AG04449 (cell line): ENCODE measurements at places on chromosomes 4 and X.

DNA sequence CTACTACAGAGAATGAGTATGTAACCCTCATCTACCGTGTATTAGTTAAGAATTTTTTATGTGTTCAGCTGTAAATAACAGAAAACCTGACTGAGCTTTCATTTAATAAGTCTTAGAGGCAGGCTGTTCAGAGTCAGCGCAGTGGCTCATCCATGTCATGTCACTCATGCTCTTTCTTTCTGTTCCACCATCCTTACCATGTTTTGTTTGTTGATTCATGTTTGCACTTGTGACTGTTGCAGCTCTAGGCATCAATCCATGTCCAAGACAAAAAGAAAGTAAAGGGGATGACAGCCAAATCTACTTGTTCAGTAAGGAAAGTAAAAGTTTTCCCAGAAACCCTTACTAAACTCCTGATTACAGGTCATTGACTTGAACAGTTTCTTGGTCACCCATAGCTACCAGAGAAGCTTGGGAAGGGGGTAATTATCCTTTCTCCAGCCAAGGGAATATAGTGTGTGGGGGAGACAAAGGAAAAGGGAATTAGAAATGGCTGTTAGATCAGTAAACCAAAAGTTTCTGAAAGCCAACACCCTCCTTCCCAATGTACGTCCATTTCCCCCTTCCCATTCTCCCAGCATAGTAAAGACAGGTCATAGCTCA lies 9.0 kb downstream of the ART3 start:
- no peak for DNase-seq

- no peak for DNase-seq
Observed at GRCh38 chr4:136742333-136742732, 790.0 kb downstream of the PCDH18 start.

DNA sequence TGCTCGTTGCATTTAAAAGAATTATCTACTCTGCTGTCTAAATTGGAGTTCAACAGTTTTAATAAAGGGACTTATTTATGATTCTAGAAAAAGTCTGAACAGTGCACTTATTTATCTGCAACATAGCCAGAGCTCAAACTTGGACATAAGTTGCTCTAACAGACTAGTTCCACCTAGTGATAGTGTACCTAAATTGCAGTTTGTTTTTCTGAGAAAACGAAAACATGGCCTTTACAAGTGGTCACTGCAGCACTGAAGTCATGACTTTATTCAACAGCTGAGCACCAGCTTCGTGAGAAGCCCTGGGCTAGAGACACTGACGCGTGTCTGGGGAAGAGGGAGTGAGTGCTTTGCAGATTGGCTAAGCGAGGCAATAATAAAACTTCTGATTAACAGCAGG lies 77.3 kb upstream of the IGSF1 start:
- DNase-seq, result no peak

DNA sequence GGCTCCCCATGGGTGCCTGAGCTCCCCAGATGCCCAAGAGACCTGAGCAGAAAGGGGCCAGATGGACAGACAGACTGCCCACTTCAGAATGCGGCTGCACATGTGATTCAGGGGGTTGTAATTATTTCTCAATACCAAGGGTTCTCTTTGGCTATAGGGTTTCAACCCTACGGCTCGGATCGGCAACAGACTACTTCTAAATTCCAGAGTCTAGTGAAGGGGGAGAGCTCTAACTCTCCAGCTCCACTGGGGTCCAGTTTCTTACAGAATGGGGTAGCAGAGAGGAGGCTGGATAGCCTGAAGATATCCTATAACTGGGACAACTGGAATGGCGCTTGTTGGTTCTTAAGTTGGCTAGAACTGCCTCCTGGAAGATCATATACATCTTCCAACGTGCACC lies 136.3 kb downstream of the MGST2 start:
- no peak for DNase-seq

DNA sequence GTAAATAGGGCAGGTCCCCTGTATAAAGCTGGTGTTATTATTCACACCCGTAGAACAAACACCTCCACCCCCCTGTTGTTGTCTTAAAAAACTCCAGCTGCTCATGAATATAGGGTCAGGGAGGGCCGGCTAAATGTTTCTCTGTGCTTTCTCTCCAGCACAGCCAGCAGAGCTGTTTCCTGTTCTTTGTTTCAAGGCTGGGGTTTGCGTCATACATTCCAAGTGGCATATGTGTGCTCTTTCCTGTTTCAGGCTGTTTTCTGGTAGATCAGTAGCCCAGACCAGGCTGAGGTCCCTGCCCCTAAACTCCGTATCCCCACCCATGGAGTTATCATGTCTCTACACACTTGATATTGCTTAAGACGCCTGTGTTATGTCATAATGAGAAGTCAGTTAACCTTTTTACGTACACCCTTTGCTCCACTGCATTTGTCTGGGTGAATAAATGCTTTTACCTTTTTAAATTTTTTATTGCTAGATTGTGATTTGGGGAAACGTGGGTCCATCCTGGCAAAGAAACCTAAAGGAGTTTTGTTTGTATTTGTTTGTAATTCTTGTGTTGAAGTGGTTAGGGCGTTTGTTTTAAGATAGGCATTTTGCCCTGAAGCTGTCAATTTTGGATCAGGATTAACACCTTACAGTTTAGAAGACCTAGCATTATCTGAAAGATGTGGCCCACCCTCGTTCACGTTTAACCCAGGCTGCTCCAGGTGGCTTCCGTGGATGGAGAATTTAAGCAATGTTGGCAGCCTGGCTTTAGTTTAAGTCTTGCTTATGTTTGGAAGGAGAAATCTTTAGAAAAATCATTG lies 3.3 kb downstream of the KLF3 start:
- peak; percentile 89 for DNase-seq

- DNase-seq, result no peak
Observed at GRCh38 chr4:97720869-97721432, 422.3 kb downstream of the STPG2 start.

GRCh38 chrX:18017411-18017810 lies 156.3 kb upstream of the RAI2 start:
- no peak for DNase-seq

GRCh38 chrX:37455381-37455780 lies 106.2 kb downstream of the PRRG1 start:
- DNase-seq, result no peak

DNA sequence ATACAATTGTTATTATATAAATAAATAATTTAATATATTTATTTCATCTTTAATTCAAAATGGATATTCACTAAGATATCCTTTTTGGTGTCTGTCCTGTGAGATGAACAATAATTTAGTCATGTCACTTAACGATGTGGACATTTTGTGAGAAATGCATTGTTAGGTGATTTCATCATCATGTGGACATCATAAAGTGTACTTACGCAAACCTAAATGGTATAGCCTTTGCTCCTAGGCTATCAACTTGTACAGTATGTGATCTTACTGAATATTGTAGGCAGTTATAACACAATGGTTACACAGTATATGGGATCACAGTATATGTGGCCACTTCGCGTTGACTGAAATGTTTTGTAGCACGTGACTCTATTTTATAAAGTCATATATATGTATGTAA lies 20.2 kb upstream of the CHRNA9 start:
- DNase-seq, result no peak

DNA sequence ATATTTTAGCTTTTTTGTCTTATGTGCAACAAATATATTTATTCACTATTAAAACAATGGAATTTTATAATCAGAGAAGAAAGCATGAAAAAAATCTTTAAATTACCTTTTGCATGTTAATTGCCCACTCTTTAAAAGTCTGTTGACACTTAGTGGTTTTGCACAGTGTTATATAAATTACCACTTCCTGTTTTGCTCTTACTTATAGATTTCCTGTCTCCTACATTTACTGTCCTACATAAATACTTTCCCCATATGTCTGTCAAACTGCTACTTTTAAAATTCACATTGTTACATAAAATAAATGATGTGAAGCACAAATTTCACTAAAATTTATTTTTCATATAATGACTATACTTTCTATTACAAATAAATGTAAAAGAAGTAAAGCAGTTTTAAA lies 161.1 kb upstream of the NDST4 start:
- no peak for DNase-seq

GRCh38 chr4:23022032-23022431 lies 329.3 kb downstream of the GBA3 start:
- DNase-seq, result peak; percentile 98

DNA sequence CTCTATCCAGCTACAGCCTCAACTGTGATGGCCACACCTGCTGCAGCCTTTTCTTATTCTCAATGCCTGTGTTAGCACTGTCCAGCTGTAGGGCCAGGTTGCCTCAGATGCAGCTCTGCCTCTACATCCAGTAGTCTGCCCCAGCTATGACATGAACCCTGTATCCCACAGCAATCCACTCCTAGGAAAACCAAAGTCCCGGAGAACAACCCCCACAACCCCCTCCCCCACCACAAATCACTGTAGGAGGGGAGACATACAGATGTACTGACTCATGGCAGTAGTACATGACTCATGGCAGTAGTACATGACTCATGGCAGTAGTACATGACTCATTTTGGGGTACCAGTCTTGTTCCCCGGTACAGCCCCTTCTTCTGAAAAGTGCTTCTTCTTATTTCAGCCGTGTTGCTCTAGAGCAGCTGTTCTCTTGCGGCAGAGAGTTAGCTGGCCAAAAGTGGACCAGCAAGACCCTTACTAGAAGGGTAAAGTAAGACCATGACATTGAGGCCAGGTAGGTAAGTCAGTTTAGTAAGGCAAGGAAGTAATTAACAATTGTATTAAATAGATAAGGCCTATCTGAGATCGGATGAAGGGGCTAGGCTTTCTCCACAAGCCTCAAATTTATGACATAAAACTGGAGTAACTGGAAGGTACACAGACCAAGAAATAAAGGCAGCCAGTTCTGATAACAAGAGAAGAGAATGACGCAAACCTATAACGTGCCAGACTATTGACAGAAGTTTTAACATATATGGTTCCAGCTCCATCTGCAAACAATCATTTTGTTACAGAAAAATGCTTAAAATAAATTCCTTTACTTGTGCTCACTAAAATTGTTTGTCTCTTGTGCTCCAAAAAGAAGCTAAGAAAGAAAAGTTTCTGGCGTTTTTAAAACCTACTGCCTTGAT lies 221.4 kb downstream of the TACR3 start:
- no peak for DNase-seq

GRCh38 chrX:71556036-71556435 lies 22.2 kb upstream of the GCNA start:
- DNase-seq, result no peak

DNA sequence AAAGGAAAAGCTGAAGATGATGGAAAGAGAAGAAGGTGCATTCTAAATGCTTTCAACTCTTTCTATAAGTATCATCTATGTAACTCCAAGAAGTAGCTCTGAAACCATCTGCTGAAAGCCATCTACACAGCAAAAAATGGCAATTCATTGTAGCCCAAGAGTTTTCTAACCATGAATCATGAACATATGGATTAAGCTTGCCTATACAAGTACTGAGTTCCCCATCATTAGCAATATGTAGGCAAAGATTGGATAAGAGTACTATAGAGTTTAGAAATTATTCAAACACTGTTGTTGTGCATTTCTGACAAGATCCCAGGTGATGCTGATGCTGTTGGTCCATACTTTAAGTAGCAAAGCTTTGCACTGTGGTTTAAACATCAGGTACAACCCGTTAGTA lies 11.2 kb downstream of the DAPP1 start:
- DNase-seq, result no peak

DNA sequence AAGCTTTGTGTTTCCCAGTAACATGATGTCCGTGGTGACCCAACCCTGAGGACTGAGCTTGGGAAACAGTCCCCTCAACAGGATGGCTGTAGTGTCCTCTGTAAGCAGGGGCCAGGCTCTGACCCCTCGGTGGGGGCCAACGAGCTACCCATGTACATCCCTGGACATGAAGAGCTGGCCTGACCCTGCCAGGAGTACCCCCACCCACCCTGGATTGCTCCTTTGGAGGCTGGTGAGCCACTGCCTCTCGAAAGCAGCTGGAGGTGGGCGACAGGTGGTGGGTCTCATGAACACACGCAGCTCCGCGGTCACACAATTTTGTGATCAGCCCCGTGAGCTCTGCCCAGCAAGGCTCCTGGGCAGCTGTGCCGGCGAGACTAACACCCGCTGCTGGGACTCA lies 33.5 kb downstream of the NSG1 start:
- no peak for DNase-seq

- no peak for DNase-seq
Observed at GRCh38 chr4:67714248-67714583, 13.3 kb upstream of the UBA6 start.

DNA sequence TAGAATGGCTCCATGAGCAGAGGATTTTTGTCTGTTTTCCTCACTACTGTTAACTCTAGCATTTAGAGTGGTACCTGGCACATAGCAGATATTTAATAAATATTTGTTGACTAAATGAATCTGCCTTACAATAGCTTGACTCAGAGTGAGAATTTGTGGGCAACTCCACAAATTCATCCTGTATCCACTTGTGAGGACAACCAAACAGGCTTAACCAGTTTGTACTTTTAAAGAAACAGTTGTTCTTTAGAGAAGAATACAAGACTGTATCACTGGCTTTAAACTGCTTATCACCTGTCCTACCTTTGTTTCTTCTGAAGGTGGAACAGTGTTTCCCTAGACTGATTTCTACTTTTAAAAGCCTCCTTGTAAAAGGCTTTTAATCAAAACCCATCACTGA lies 141.3 kb upstream of the SH3RF1 start:
- no peak for DNase-seq

DNA sequence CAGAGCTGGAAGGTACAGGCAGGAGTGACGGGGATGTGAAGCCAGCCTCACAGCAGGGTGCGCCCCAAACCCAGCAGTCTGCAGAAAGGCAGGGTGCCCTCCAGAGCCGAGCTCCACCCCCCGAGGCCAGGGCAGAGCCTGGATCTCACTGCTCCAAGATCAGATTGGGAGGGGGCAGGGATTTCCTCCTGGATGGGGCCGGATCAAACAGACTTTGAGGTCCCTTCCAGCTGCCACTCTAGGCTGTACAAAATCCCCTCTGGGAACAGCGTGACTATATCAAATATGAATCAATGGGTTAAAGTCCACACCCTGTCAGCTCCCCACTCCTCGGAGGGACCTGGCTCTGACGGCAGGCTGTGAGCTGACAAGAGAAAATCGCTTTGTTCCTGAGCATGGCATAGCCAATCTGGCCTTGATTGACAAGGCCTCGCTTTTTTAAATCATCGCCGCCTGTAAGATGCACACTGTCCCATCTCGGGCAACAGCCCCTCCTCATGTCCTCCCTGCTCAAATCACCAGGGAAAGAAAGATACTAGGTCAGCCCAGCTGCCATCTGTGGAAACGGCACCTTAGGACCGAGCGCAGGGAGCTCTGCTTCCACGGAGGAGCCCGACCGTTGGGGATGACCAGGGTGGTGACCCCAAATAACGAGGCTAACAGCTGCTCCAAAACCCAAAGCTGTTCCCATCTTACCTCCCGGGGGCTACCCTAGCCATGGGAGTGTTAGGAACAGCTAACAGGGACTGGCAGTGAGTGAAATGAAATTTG lies 39.9 kb downstream of the PSAPL1 start:
- DNase-seq, result no peak

DNA sequence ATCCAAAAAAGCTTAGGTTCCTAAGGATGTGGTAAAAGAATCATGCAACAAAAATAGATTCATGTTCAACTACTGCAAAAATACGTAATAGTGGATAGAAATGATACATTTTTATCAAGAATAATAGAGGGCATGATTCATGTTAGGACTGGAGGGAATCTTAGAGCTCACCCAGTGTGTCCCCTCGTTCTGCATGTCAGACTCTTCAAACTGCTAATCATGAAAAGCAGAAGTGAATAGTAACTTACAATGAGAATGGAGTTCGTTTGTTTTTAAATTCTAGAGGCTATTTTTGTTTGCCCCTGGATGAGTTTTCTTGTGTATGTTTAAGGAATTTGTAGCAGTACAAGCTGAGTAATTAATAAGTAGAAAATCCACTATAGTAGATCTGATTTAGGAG lies 79.4 kb downstream of the MSL3 start:
- no peak for DNase-seq
